Activated CD4-positive, alpha-beta memory T cell treated with anti-CD3 and anti-CD28 coated beads, Interleukin-2, amount 10 ng/mL, durations not matched to agents 7 days and 5 days (primary cell): ENCODE measurements at places on chromosomes 5 and 9. TPM values are rescaled to one million over a fixed set of nuclear protein-coding genes. Genes with fewer than 3 reads are reported as not detected.

DNA sequence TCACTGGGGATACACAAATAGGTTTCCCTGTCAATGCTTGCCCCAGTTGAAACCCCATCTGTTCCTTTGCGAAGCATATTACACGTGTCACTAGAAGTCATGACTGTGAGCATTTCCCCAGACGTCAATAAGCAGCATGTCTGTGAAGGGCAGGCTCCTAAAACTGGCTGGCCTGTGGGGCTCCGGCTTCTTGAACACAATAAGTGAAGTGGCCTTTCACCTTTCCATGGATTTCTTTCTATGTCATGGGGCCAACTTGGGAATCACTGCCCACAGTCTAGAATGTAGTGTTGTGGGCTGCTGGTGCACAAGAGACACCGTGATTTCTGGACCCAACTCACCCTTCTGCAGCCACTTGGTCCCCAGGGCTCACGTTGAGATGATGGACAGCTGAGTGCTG, 60.4 kb upstream of the CTSL start:
- no peak for DNase-seq

Gene CCDC171
- 2.5 TPM for total RNA-seq

Gene PCDHA6
- not detected for total RNA-seq

Gene FOXD4
- 0.20 TPM for total RNA-seq

Gene SOX30
- total RNA-seq, result 0.18 TPM

Gene ENTPD2
- total RNA-seq, result 0.40 TPM

Gene SLIT3
- total RNA-seq, result not detected

- no peak for DNase-seq
These were observed 87.3 kb upstream of the PCSK5 start for GRCh38 chr9:75803130-75803529.

DNA sequence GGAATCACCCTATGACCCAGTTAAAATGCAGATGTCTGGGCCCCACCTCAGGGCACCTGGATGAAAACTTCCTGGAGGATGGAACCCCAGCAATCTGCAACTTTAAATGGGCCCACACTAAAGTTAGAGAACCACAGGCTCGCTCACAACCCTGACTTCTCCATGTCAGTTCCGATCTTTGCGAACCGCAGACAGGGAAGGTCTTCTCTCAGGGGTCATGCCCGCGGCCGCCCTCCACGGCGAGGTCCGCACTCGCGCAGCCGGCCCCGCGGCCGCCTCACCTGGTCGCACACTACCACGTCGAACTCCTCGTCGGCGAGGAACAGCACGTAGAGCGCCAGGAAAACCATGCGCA, 499 bp downstream of the ALG2 start:
- no peak for DNase-seq

Gene HNRNPAB
- 186 TPM for total RNA-seq

- DNase-seq, result peak; percentile 63
These were observed 21.0 kb downstream of the EXOC3 start for GRCh38 chr5:463952-464351.

Gene CDHR2
- total RNA-seq, result 2.3 TPM

GRCh38 chr5:138870611-138871010, 4.5 kb downstream of the LRRTM2 start:
- no peak for DNase-seq
